ENCODE measurements at places on chromosomes 16 and 17.

- DNase-seq = no peak
Observed at GRCh38 chr17:61495161-61495857, 43.1 kb downstream of the TBX4 start.

DNA sequence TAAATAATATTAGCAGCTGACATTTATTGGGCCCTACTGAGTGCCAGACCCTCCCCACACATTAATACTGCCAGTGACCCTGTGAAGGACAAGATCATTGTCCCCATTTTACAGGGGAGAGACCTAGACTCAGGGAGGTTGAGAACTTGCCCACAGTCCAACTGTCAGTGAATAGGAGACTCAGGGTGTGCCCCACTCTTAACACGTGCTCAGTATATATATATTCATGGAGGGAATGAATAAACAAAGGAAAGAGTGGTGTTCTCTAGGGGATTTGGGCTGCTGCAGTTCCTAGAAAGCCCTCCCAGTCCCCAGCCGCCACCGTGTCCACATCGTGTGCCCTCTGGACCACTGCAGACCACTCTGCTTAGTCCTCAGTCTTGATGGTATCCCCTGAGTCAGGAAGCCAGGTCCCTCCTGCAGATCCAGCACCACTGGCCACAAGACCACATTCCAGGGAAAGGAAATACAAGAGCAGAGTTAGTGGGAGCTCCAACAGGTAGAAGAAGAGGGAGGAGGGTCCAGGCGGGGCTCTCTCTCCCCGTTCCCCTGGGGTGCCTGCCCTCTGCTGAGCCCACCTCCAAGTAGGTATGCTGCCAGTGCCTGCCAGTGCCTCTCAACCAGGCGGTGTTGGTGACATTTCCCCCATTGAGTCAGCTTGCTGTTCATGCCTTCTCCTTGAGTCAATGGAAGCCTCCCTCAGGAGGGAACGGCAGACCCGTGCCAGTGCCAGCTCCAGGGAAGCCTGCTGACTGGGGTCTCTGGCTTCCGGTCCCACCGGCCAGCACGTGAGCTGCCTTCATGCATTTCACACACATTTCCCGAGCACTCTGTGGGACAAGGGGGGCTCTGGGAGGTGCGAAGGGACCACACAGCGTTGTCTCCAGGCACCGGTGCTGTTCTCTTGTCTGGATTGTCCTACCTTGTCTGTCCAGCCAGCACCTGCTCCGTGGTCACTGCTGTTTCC, 75.6 kb downstream of the GNAO1 start:
- DNase-seq = no peak

DNA sequence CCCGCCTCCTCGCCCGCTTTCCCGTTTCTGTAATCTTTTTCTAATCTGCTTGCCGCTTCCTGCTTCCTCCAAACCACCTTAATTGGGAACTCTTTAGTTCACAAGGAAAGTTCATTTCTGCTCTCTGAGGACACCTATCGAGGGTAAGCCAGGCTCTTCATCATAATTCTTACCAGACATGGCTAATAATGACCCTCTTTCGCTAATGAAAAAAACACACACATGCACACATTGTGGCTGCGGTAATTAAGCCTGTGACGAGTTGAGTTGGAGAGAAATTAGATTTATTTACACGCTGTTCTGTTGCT, 100.6 kb downstream of the ZNF423 start:
- DNase-seq = no peak

GRCh38 chr17:61366715-61367413, 32.8 kb upstream of the TBX2 start:
- no peak for DNase-seq

DNA sequence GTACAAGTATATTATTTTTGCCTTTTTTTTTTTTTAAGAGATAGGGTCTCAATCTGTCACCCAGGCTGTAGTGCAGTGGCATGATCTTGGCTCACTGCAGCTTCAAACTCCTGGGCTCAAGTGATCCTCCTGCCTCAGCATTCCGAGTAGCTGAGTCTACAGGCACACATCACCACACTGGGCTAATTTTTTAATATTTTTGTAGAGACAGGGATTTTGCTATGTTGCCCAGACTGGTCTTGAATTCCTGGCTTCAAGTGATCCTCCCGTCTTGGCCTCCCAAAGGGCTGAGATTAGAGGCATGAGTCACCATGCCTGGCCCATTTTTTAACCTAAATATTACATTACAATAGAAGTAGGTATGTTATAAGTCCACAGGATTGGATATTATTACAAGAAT, 3.2 kb downstream of the TERB1 start:
- DNase-seq = no peak

DNA sequence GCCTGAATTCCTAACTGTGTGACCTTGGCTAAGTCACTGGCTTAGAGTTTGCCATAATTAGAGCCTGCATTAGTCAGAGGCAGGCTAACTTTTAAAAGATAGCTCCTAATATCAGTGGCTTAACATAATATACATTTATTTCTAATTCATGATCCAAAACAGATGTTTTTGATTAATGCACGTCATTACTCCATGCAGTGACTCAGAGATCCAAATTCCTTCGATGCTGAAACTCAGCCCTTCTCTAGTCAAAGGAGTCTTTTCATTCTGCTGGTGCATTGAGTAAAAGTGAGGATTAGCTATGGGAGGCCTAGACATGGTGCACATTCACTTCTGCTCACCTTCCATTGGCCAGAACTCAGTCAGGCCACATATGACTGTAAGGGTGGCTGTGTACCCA, 49.8 kb downstream of the IRX3 start:
- DNase-seq = no peak

- no peak for DNase-seq
Observed at GRCh38 chr16:17053536-17054160, 417.1 kb downstream of the XYLT1 start.

- no peak for DNase-seq
Observed at GRCh38 chr16:73059779-73060615, 12.1 kb upstream of the ZFHX3 start.

GRCh38 chr17:68310152-68310551, 18.9 kb downstream of the ARSG start:
- no peak for DNase-seq

GRCh38 chr17:74854792-74855191, 4.9 kb downstream of the GRIN2C start:
- no peak for DNase-seq

- DNase-seq = no peak
Observed at GRCh38 chr17:73010414-73010813, 82.1 kb downstream of the SLC39A11 start.

GRCh38 chr16:15770512-15770911, 86.3 kb downstream of the MYH11 start:
- DNase-seq = no peak

DNA sequence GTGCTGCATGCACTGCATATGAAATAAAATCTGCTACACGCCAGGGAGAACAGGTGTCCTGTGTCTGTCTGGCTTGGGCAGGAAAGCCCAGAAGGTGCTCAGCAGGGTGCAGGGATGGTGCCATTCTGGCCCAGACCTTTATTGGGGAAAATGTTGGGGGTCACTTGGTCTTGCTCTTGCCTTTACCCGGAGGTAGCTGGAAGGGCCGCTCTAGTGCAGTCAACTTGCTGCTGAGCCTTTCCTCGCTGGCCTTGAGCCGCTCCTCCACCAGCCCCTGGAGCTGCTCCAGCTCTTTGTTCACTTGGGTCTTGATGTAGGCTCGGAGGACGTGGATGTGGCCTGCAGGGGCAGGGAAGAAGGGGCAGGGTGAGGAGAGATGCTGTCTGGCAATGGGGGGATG, 4.5 kb downstream of the CFAP119 start:
- DNase-seq = no peak

DNA sequence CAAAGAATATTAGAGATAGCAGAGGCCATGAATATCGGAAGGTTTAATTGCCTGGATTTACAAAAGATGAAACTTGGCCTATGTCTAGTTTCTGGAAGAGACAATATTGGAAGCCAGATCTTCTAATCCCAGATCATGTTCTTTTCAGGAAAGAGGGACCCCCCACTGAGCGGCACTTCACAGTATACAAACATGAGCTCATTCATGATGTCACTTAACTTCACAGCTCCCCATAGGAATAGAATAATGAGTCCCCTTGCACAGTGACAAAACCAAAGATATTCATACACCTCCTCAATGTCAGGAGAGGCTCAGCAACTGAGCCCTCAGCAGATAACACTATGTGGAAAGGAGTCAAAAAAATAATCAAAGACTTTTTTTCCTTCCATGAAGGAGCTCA, 147.5 kb downstream of the CDH11 start:
- no peak for DNase-seq
